ENCODE measurements at places on chromosomes 11 and 22.

DNA sequence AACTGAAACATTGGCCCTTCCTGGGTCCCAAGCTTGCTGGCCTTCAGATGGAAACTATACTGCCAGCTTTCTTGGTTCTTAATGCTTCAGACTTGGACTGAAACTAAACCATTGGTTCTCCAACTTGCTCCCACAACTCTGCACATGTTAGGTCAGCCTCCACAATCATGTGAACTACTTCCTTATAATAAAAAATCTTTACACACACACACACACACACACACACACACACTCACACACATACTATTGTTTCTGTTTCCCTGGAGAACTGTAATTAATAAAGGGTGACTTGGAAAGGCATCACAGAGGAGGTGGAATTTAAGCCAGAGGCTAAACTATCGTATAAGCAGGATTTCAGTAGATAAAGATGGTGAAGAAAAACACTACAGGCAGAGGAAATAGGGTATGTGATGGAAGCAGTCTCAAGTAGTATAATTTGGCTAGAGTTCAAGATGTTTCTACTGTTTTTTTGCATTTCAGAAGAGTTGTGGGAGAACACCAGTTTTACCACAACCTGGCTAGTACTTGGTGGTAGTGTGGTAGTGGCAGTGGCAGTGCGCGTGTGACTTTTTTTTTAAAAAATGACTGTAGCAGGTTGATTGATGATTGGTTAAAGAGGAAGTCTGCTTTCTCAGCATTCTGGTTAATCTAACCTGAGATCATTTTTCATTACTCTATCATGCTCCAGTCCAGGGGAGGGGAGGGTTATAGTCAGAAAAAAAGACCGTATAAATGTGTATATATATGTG lies 70.1 kb downstream of the PDE3B start:
- no peak for DNase-seq

GRCh38 chr11:123608945-123609344 lies 45.5 kb downstream of the SCN3B start:
- no peak for DNase-seq

- DNase-seq = no peak
These were observed 34.5 kb downstream of the C11orf65 start for GRCh38 chr11:108432783-108433182.

- DNase-seq = no peak
These were observed 49.0 kb downstream of the FZD4 start for GRCh38 chr11:86906198-86906597.

DNA sequence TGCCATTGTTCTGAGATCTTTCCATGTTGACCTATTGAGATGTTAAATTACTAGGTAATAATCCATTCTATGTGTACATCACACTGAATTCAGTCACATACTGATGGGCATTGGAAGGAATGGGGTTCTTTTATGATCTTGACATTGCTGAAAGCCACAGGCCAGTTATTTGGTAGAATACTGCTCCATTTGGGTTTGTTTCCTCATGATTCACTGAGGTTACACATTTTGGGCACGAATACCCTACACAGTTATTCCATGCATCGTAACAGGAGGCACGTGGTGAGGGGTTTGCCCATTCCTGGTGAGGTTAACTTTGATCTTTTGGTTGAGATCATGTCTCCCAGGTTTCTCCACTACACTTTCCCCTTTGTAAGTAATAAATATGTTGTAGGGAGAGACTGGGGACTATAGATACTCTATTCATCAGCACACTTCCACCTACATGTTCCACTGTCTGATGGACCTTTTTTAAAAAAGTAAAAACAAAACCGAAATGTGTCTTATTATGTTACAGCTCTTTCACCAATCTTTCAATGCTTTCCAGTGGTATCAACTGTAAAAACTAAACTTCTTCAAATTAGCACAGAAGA lies 12.0 kb upstream of the FOLR1 start:
- no peak for DNase-seq

DNA sequence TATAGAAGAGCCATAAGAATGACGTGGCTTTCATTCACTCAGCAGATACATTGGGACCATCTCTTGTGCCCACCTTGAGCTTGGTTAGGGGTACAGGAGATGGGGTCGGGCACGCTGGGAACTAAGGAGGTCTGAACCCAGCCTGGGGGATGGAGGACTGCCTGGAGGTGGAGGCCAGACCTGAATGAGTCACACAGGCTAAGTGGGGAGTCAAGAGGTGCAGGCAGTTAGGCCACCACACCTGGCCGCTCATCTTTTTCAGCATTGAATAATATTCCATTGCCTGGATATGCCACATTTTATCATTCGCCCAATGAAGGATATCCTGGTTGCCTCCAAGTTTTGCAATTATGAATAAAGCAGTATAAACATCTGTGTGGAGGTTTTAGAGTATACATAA lies 3.8 kb upstream of the PPIL2 start:
- no peak for DNase-seq

DNA sequence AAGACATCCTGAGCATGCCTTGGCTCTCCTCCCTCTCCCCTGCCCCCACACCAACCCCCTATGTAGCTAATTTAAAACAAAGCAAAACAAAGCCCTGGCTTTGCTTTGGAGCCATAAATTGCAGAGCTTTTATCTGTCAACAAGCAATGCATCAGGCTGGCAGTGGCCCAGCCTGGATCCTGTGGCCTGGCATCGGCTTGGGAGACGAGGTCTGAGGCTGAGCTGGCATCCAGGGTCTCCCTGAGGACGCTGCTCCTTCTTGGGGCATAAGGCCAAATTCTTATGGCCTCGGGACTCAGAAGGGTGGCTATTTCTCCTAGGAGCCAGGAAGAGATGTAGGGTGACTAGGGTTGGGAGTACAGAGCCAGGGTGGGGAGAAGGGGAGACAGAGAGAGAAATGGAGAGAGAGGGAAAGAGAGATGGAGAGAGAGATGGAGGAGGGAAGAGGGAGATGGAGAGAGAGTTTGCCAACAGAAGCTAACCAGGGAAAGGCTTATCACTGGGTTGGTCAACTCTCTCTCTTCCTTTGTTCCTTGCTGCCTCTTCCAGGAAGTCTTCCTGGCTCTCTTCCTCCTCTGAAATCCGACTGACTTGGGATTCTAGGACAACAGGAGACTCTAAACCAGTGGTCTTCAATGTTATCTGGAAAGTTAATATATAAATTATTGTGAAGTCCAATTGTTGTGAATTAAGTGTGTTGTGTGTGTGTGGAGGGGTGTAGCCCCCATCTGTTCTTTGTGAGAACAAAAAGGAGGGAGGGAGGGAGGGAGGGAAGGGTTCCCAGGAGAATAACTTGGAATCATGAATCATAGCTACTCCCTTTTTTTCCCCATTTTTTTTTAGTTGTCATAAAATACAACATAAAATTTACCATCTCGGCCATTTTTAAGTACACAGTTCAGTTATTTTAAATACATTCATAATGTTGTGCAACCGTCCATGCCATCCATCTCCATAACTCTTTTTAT lies 29.1 kb downstream of the TSPAN18 start:
- DNase-seq = no peak

DNA sequence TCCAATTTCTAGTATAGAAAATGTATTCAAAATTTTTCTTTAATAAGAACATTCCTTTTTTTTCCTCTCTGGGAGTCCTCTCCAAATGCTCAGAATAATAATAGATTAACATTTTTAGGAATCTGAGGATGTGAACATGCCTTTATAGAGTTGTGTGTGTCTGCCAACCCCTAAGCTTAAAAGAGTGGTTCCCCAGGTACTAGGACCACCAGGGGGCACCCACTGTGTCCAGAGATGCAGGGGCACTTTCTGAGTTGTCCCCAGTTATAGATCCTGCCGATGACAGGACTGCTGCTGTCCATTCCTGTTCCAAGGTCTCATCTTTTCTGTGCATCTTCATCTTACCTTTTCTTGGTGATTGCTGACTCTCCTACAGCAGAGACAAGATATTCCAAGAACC lies 27.0 kb upstream of the MICAL2 start:
- DNase-seq = no peak

DNA sequence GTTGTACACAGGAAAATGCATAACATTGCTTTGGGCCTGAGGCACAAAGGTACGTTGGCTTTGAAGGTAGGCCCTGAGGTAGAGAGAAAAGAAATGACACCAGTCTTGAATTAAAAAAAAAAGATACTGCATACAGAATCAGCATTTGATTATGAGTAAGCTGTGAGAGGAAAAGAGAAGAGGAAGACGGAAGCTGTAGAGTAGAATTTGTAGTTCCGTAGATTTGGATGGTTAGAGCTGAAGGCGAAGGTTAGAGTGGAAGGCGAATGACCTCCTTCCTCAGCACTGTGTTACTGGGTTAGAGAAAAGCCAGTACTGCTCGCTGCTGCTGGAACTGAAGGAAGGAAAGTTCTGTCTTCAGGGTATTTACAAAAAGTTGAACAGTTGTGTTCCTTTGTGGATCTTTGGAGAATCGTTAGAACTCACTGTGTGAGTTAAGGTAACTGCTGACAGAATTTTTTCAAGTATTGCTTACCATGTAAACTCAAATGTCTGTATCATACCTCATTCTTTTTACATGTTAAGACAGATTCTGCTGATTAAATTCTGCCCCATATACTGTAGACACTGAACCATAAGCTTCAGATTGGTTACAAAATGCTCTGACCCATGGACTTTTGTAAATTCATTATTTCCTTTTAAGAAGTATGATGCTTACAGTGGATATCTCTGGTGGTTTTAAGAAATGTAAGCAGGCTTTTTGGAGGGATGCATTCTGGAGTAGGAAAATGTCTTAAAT lies 50.2 kb downstream of the MCAM start:
- DNase-seq = no peak

DNA sequence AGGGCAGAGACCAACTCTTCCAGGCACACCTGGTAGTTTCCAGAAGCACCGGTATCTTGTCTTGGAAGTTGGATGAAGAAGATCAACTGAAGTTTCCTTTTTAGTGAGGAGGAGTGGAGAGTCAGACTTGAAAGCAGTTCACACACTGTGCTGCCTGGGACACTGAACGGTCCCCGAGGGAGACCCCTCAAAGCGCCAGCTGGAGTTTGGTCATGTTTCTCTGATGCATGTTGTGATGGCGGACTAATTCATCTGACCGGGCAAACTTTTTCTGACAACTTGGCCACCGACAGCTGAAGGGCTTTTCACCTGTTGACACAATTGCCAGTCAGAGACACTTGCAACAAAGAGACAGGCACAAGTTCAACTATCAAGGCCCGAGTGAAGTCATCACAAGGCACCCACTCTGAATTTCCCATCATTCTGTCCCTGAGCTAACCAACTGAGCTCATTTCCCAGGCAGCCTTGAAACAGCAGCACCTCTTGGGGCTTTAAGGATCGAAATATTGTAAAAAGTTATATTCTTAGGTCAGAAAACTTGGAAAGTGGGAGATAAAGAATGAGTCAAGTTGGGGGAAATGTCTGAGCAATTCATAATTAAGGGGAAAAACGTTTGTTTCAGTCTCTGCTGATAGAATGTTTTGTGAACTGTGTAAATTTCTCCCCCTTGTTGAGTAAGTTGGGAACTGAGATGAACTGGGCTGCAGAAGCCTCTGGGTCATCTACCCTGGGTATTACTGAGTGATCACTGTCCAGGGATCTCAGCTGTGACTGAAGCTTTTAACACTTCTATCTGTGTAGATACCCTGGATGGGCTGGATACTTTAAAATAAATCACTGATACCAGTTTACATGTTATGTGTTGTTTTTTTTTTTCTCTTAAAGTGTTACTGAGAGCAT lies 46.2 kb downstream of the WT1 start:
- no peak for DNase-seq

GRCh38 chr11:46977038-46977813 lies 40.7 kb downstream of the CSTPP1 start:
- DNase-seq = no peak

DNA sequence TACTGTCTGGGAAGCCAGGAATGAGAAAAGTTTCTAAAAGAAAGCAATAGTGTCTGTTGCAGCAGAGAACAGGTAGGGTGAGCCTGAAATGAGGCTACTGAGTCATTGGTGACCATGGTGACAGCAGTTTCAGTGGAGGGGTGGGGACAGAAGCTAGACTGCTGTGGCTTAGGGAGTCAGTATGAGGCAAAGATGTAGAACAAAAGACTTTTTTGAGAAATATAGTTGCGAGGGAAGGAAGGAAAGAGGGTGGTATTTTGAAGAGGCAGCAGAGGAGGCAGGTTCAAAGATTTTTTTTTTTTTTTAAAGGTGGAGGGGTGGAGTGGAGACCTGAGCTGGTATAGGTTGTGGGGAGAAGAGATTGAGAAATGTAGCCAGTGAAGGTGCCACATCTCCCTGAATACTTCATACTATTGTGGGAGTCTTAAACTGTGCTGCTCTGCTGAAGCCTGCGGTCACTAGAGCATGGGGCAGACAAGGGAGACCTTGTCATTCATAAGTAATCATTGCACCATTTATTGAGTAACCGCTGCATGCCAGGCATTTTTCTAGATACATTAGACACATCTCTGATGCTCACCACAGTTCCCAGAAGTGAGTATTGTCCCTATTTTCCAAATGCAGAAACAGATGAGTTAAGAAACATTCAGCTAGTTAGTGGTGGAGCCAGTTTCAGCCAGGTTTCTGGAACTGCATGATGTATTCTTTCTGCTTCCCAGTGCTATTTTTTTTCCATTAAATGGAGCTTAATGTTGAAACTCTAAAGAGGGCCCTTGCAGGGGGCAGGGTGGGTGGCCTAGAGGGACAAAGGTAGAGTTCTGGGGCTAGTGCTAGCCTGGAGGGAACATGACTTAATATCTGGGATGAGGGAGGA lies 49.9 kb downstream of the STIM1 start:
- DNase-seq = peak; percentile 38

DNA sequence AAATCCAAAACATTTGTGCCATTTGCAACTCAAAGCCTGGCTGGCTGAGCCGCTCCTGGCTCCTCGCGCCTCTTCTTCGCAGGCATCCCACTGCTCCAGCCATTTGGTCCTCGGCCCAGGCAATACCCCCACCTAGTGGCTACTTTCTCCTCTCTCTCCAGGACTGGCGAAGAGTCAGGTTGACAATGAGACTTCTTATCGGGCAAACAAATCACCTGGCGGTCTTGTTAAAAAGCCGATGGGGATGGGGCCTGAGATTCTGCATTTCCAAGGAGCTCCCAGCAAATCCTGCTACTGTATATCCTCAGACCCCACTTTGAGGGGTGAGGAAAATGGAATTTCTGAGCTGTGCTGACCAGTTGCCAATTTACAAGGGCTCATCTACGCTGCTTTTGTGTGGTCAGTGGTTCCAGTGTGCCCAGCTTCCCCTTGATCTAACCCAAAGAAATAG lies 89.0 kb downstream of the ISX start:
- no peak for DNase-seq

DNA sequence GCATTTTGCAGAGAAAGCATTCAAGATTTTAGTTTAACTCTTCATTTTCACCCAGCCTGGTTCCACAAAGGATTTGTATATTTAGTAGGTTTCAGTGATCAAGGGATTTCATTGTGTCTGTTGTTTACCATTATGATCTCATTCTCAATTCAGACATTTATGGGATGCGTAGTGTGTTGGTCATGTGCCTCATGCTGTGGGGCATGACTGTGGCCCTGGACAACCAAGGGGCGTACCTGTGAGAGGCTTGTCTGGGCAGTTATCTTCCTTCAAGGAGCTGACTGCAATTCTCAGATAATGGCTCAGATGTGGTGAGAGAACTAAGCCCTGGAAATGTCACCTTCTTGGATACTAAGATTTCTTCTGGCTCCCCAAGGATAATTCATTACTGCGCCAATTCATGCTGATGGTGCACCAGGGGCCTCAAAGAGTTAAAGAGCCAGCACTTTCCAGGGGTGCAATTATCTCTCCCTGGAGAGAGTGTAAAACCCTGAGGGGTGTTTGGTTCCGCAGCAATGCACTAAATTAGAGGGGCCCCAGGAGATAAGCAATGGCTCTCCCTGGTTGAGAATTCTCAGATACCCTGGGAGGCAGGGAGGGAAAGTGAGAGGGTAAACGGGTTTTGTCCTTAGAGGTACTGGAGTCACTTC lies 32.2 kb downstream of the SLC6A5 start:
- no peak for DNase-seq

- DNase-seq = no peak
These were observed 499.3 kb upstream of the TENM4 start for GRCh38 chr11:79940165-79940564.

GRCh38 chr11:63663809-63664208 lies 7.4 kb downstream of the ATL3 start:
- peak; percentile 34 for DNase-seq
